PC-9 (cell line): ENCODE measurements at places on chromosomes 11 and 22. TPM values are rescaled to one million over a fixed set of nuclear protein-coding genes. Genes with fewer than 3 reads are reported as not detected.

GRCh38 chr11:1513326-1514296 is 27.0 kb upstream of the MOB2 start:
- no peak overlapping the region for H3K27ac ChIP-seq
- no peak overlapping the region for H3K4me3 ChIP-seq
- H3K4me1 ChIP-seq: no peaks in the 10 kb centered on the region
- H3K27me3 ChIP-seq: no peaks in the 10 kb centered on the region

DNA sequence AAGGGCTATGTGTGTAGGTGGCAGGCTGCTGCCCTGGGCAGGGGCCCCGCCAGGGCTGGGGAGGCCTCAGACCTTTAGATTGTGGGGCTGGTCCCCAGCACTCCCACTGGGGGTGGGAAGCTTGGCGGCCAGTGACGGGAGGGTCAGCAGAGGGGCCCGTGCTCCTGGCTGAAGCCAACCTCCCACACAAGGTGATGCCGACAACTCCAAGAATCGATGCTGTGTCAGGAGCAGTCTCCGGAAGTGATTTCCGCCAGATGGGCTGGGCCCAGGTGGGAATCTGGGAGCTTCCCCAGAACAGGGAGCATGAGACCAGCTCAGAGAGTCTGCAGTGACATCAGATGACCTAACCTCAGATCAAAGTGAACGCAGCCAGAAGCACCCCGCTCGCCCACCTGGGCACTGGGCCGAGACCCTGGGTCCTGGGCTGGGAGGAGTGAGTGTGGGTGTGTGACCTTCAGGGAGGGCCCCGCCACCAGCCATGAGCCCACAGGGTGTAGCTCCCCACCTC is 7.7 kb downstream of the TRPM5 start:
- no peak overlapping the region for H3K27ac ChIP-seq
- H3K27me3 ChIP-seq: peaks cover 24% of the 10 kb centered on the region
- H3K4me1 ChIP-seq: no peaks in the 10 kb centered on the region
- no peak overlapping the region for H3K4me3 ChIP-seq
- no peaks in the 10 kb centered on the region for H3K36me3 ChIP-seq
- DNase-seq: no peak

DNA sequence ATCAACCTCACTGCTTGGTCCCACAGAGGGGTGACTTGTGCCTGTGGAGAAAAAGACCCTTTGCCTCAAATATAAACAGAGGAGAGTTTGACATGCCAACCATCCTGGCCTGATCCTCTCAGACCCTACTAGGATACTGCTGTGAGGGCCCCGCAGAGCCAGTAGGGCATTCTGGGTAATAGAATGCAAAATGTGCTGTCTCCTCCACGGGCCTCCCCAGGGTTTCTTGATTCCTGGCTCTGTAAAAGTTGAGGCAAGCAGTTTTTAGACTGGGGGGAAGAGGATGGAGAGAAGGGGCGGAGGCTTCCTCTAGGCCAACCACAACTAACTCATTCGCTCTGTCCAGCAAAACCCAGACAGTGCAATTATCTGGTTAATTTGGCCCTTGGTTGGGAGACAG is 81.7 kb downstream of the SYN3 start:
- H3K27me3 ChIP-seq: 0 out of 2 replicates have a peak, but pooled peaks cover 3% of the 10 kb centered on the region
- H3K36me3 ChIP-seq: no peaks in the 10 kb centered on the region
- no peak overlapping the region for H3K4me3 ChIP-seq
- H3K27ac ChIP-seq: no peak overlapping the region
- DNase-seq: no peak

- no peaks in the 10 kb centered on the region; the same call in 1 of the 2 replicates for H3K27me3 ChIP-seq
- H3K4me3 ChIP-seq: no peak overlapping the region
- H3K27ac ChIP-seq: no peak overlapping the region
- no peaks in the 10 kb centered on the region for H3K36me3 ChIP-seq
Measured at GRCh38 chr22:28328756-28329155, 350.9 kb downstream of the TTC28 start.

DNA sequence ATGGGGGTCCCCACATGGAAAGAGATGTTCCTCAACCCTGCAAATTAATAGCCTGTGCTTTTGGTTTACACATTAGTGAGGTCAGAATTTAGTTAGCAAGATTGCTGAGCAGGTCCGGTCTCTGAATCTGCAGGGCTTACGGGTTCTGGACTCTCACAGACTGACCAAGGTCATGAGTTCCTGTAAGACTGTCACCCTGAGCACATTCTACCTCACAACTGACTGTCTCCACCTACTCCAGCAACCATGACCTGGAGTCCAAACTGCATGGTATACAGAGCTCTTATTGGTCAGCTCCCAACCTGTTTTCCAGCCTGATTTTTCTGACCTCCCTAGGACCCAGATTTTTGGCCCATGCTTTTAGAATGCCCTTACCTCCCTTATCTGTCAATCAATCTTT is 28.2 kb downstream of the DKK3 start:
- no peak overlapping the region for H3K4me3 ChIP-seq
- H3K27ac ChIP-seq: no peak overlapping the region
- no peak for DNase-seq
- no peaks in the 10 kb centered on the region for H3K27me3 ChIP-seq
- H3K36me3 ChIP-seq: no peaks in the 10 kb centered on the region

DNA sequence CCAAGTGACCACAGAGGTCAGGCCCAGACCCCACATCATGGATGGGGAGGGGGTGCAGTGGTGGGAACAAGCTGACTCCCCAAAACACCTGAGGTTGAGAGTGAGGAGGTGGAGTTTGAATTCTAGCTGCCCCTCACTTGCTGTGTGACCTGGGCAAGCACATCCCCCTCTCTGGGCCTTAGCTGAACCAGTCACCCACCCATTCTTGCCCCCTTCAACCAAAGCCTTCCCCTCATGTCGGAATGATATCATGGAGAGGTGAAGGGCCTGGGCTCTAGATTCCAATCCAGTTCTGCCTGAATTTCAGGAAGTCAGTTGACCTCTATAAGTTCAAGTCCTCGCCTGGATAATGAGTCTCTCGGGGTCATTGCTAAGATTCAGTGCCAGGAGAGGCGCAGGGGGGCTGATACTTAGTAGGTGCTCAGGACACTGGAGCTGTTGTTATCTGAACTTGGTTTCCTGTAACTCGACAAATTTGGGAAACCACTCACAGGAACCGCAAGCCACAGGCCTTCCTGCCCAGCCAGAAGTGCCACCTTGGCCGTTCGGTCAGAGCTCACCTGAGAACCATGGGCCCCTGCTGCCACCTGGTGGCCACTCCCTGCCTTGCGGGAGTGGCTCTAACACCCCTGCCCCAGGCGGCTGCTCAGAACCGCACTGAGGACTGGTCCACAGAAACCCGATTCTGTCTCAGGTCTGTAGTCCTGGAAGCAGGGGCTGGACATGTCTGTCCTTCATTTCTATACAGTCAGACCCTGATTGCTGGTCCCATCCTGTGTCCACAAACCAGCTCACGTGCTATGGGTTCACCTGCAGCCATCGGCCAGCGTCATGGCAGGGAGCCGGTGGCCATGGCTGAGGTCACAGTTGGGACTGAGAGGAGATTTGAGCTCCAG is 6.9 kb downstream of the CDC42EP1 start:
- H3K4me3 ChIP-seq: no peak overlapping the region
- H3K36me3 ChIP-seq: peaks cover 13% of the 10 kb centered on the region; the same call in 1 of the 2 replicates
- DNase-seq: peak; percentile 98
- H3K27me3 ChIP-seq: no peaks in the 10 kb centered on the region
- peaks cover 91% of the 10 kb centered on the region for H3K4me1 ChIP-seq

- H3K4me1 ChIP-seq: no peaks in the 10 kb centered on the region
- H3K4me3 ChIP-seq: no peak overlapping the region
Measured at GRCh38 chr11:68500206-68500605, 39.7 kb downstream of the PPP6R3 start.

DNA sequence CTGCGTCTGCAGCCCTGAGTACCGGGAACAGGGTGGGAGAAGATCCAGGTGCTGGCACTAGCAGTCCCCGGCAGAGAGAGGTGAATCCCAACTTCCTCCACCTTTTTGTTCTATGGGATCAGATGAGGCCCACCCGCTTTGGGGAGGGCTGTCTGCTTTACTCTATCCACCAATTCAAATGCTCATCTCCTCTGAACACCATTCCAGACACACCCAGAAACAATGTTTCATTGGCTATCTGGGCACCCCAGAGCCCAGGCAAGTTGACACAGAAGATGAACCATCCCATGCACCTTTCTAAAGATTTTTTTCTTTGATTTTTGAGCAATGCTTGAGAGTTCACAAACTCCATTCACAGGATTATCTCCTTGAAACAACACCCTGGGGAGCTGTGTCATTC is 78.0 kb downstream of the PARVB start:
- no peaks in the 10 kb centered on the region for H3K4me1 ChIP-seq
- no peak overlapping the region for H3K27ac ChIP-seq
- H3K27me3 ChIP-seq: no peaks in the 10 kb centered on the region

GRCh38 chr11:127609025-127609773 is 608.6 kb upstream of the KIRREL3 start:
- H3K27me3 ChIP-seq: peaks cover 12% of the 10 kb centered on the region
- no peak overlapping the region for H3K4me3 ChIP-seq
- H3K27ac ChIP-seq: no peak overlapping the region
- DNase-seq: no peak
- no peaks in the 10 kb centered on the region for H3K4me1 ChIP-seq

DNA sequence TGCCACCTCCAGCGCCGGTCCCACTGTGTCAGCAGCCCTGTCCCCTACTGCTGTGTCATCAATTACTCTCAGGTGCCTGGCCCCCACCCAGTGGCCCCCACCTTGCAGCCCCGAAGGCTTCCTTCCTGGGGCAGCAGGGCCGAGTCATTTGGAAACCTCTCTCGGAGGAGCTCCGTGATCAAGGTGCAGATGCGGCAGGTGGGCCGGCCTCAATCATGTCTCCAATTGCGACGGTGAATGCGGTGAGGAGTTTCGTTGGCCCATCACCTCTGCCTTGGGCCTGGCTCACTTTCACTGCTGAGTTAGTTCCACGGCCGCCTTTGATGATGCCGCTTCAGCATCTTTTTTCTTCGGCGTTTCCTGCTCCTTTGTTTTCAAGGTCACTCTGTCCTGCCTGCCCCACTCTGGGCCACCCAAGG is 11.3 kb upstream of the CXCR5 start:
- H3K4me1 ChIP-seq: peaks cover 19% of the 10 kb centered on the region
- peak; percentile 26 for DNase-seq
- no peaks in the 10 kb centered on the region for H3K36me3 ChIP-seq
- H3K27me3 ChIP-seq: no peaks in the 10 kb centered on the region
- no peak overlapping the region for H3K27ac ChIP-seq

DNA sequence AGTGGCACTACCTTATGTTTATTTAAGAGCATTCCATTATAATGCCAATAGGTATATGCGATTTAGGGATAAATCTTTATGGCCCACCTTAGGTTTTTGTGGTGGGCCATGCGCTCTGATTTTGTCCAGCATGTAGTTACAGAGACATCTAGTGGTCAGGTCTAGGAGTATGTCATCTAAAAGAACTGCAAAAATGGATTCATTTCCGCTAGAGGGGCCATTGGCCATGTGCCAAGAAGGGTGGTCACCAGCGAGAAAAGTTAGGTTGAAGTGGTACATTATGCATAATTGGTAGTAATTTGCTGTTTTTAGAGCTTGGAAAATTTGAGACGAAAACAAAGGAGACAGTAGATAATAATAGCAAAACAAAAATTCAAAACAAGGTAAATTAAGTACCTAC is 27.7 kb downstream of the LRRC4C start:
- DNase-seq: no peak
- H3K4me3 ChIP-seq: no peak overlapping the region
- no peaks in the 10 kb centered on the region for H3K27me3 ChIP-seq
- H3K4me1 ChIP-seq: no peaks in the 10 kb centered on the region

- peaks cover 23% of the 10 kb centered on the region for H3K4me1 ChIP-seq
- H3K27ac ChIP-seq: no peak overlapping the region
- H3K27me3 ChIP-seq: no peaks in the 10 kb centered on the region
- H3K4me3 ChIP-seq: no peak overlapping the region
- H3K36me3 ChIP-seq: peaks cover 58% of the 10 kb centered on the region
Measured at GRCh38 chr11:69355959-69356702, 62.2 kb downstream of the MYEOV start.

DNA sequence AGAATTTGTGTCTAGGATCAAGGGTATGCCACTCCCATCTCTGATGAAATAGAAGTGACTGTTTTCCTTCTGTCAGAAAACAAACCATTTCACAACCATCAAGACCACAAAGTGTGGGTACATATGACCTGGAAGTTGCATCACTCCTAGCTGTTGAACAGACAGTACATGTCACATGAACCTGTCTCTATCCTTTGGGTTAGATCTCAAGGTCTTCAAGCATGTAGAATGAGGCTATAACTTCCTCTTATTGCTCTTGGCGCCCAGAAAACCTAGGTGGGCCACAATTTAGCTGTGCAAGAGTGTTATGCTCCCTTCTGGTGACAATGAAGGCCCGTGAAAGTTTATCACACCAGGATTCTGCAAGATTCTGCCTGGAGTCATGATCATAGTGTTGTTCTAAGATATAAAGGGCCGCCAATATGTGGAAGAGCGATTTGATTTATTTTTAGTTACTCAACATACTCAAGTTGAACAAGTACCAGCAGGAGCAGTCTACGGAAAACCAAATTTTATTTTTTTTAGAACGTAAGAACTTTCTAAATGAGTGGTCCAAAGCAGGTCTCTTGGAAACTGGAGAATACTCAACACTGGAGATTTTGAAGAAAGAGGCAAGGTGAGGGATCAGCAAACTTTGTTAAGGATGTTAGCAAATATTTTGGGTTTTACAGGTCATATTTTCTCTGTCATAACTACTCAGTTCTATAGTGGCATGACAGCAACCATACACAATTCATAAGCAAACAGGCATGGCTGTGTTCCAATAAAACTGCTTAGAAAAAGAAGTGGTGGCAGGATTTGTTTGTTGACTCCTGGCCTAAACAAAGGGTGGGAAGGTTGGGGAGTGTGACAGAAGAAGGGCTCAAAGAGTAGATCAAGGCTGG is 101.8 kb downstream of the USP35 start:
- H3K36me3 ChIP-seq: no peaks in the 10 kb centered on the region
- H3K27ac ChIP-seq: peak overlapping the region; percentile 43; the same call in 1 of the 2 replicates
- DNase-seq: no peak
- no peaks in the 10 kb centered on the region for H3K27me3 ChIP-seq

DNA sequence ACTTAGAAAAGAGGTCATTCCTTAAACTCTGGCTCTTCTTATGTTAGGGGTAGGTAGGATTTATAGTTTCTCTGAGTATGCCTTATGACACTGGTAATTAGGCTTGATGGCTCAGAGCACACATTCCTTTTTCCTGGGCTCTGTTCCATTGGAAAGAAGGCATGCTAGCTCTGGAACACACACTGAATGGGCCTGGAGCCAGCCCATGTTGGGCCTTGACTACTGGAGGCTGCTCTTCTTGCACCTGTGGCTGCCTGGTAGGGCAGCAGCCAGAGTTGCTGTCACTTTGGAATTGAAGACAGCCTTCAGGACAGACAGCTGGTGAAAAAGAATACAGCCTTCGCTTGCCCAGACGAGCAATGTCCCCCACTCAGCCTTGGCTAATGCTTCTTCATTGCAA is 18.2 kb downstream of the MCAM start:
- H3K27ac ChIP-seq: no peak overlapping the region
- H3K36me3 ChIP-seq: peaks cover 27% of the 10 kb centered on the region
- no peaks in the 10 kb centered on the region for H3K27me3 ChIP-seq
- DNase-seq: no peak
- H3K4me3 ChIP-seq: no peak overlapping the region

FLRT1 gene
- 0.25 and 0.44 TPM in 2 replicates for total RNA-seq

CRY2 gene
- 17.5 and 27.3 TPM in 2 replicates for total RNA-seq

PRDM11 gene
- total RNA-seq: 10.7 and 12.1 TPM in 2 replicates

GAL gene
- 3.9 and 12.8 TPM in 2 replicates for total RNA-seq

TSKU gene
- 89.3 and 99.4 TPM in 2 replicates for total RNA-seq

MUC15 gene
- 0.18 and 0.70 TPM in 2 replicates for total RNA-seq

PEX16 gene
- 35.8 and 48.6 TPM in 2 replicates for total RNA-seq
